ENCODE measurements at places on chromosomes 6 and 20.

DNA sequence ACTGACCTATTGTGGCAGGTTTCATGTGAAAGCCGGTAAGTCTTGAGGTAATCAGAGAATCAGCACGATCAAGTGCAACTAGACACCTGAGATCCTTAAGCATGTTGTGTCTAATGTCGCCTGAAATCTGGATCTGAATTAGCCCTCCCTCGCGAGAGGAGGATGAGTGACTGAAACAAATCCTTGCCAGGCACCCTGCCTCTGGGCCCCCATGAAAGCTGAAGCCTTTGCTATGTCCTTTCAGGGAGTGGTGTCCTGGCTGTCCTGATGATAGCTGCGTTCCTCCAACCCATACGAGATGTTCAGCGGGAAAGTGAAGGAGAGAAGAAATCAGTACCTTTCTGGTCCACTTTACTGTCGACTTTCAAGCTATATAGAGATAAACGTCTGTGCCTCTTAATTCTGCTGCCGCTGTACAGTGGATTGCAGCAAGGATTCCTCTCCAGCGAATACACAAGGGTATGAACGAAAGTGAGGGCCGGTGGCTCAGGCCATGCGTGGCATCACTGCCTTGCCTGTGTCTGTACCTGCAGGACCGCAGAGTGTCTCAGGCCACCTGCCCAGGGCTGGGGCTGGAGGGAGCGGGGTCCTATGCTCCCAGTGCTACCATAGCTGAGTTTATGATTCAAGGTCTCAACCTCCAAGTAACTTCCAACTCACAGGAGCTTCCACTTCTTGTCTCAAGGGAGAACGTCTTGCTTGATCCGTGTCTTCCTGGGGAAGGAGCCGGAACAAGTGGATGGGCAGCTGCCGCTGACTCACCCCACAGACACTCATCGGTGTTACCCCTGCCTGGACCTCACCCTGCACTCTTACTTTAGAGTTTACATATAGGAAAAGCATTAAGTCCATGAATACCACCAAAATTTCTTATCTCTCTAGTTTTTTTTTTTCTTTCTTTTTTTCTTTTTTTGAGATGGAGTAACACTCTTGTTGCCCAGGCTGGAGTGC, 12.8 kb downstream of the UNC93A start:
- no peak for DNase-seq

GRCh38 chr20:19347943-19348456, 135.6 kb downstream of the SLC24A3 start:
- DNase-seq = peak; percentile 0

- no peak for DNase-seq
Observed at GRCh38 chr6:98041921-98042320, 758.9 kb upstream of the MMS22L start.

DNA sequence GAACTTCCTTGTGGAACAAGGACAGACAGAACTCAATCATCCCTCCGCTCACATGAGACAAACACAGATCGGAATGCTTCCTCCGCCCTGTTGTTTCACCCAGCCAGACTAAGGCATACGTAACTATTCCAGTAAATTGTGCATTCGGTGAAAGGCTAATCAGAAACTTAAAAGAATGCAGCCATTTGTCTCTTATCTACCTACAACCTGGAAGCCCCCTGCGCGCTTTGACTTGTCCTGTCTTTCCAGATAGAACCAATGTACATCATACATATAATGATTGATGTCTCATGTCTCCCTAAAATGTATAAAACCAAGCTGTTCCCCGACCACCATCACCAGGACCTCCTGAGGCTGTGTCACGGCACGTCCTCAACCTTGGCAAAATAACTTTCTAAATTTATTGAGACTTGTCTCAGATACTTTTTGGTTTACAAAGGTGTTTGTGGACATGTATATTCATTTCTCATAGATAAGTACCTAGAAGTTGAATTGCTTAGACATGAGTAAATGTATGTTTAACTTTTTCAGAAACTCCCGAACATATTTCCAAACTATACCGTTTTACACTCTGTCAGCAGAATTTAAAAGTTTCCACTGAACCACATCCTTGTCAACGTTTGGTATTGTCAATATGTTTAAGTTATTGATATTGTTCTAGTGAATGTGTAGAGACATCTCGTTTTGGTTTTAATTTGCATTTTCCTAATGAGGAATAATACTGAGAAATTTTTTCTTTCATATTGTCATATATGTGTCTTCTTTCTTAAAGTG, 197.6 kb upstream of the THBS2 start:
- DNase-seq = no peak

DNA sequence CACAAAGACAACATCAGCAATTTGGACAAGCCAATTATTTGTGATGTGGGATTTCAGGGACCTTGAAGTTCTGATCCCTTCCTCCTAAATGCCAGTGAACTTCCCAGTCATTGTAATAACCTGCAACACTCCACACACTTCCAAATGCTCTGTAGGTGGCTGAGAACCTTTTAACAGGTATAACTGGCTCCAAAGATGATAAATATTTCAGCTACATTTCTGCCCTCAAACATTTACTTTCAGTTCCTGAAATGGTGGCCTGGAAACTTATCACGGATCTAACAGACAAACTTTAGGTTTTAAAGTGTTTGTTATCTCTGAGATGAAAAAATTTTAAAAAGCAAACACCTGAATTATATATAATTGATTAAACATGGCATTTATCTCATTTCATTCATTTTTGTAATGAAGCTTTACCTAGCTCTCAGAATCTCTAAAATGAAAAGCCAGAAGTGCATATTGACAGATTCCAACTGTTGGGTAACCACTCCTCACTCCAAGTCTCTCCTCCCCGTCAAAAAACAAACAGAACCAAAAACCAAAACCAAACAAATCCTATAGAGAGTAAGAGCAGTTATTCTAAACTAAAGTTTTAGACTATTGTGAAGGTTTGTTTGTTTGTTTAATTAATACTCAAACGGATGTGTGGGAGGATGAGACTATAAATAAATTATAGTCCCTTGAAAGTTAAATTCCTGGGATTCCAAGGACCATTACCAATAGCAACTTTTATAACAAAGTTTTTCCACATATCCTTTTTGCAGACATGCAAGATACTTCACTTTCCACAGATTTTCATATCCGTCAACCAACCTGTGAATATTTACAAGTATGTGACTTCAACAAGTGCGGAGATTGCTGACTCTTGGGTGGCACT, 12.4 kb upstream of the KIAA0408 start:
- DNase-seq = no peak

DNA sequence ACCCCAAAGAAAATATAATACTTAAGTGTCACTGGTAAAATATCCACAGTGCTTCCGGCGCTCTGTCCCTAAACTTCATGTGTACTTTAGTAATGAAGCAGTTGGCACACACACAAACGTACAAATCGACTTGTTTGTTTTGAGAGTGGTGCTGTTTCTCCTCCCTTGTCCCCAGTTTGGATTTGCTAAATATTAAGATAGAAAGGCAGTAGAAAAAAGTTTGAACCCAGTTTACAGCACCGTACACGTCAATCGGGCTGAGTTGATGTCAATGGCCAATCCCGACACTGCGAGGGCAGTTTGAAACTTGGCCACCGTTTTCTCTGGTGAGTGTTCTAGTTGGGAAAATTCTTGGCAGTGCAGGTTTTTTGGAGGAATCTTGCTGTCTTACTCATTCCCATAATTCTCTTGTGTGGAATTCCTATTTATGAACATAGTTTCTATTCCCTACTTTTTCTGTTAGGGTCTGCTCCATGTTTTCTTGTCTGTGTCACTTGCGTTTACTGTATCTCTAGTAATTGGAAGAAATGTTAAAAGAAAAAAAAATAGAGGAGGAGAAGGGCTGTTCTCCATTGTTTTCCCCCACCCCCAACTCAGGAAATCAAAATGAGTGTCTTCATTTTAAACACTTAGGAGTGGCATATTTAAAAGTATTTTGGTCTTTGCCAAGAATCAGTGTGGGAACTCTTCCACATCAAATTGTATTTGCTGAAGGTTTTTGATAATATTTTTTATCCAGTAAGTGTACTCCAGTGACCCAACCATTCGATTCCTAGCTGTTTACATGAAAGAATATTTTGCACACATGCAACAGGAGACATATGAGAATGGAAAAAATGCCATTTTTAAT, 72.3 kb downstream of the OR2B2 start:
- DNase-seq = peak; percentile 42

DNA sequence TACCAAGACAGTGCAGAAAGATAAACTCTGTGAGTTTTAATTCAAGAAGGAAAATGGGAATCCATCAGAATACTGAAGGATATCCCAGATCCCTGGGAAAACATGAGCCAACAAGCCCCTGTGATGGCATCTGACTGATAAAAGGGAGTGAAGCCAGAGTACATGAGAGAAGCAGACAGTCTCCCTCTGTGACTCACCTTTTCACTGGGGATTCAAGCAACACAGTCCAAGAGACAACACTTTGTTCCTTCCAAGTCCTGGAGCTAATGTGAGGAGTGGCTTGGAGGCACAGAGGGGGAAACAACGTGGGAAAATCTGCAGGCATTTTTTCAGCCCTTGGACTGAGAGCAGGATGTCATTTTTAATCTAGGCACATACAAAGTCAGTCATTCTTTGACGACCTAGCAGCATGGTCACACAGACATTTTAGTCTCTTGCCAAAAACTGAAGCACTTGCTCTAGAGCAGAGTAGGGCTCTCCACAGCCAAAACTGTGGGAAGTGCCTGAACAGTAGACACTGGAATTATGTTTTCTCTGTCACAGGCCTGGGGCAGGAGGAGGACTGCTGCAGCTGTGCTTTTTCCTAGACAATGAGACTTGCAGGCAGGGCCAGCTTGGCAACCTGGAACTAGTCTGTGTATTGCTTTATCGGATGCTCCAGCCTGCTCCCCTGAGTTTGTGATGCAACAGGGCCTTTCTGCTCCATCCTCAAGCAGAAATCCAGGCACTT, 465.0 kb upstream of the GJE1 start:
- no peak for DNase-seq

DNA sequence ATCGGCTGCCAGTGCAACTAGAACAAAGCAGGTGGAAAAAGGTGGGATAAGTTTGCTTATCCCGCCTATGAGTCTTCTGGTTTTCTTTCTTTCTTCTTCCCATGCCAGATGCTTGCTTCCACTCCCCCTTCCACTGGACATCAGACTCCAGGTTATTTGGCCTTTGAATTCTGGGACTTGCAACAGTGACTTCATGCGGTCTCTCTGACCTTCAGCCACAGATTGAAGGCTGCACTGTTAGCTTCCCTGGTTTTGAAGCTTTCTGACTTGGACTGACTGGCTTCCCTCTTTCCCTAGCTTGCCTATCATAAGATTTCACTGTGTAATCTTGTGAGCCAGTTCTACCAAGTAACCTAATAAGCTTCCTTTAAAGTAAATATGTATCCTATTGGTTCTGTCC, 878.4 kb upstream of the GJE1 start:
- no peak for DNase-seq

DNA sequence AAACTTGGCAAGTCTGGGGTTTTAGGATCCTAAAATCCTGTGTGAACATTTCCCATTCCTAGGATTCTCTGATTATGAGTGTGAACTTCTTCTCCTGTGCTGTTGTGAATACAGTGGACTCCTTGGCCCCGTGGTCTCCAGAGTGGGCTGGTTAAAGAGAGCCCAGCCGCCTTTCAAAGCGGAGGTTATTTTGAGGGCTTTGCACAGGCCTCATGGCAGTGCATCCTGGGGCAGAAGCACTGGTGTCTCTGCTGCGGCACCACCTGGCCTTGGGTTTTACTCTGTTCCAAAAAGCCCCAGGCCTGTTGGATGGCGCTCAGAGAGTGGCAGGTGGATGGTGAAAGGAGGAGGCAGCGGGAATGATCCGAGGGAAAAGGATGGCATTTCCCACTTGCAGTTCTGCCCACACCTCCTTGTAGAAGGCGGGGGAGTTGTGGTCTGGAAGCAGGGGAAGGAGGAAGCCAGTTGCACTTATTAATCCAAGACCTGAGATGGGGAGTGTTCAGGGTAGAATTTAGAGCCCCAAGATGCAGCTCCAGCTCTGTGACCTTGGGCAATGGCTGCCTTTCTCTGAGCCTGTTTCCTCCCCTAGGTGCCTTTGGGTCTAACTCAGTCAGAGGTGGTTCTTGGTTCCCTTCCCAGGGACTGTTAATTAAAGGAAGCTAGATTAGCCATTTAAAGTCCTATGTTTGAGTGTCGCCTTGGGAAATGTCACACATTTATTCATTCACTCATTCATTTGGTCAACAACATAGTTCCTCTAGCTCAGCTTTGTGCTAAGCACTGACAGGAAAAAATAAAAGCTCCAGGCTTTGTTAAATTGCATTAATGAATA, 22.4 kb downstream of the MMP24 start:
- DNase-seq = no peak

- no peak for DNase-seq
Observed at GRCh38 chr6:946546-946945, 253.6 kb upstream of the EXOC2 start.

DNA sequence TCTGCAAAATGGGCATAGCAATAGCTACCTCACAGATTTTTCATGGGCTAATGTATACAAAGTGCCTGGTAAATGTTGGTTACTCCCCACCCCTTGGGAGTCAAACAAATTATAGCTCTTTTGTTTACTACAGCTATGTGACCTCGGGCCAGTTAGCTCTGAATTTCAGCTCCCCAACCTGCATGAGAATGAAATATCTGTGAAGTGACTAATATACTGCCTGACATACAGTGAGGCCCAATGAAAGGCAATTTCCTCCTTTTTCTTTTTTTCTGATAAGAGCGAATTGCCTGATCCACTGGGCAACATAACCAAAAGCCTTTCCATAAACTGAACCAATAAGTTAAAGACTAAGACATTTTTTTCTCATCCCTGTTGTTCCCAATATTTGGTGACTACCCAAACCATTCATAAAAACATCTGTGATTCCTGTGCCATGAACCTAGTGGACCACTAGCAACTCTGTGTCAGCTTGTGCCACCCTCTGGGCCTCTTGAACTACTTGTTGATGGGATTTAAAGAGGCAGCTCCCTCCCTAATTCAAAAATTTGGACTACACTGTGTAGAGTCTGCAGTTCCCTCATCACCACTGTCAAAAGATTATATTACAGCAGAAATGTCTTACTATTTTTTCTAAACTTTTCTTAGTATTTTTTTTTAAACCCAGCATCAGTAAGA, 91.9 kb upstream of the TMEM30A start:
- DNase-seq = no peak

GRCh38 chr6:27406085-27406484, 17.5 kb downstream of the ZNF391 start:
- DNase-seq = no peak

- DNase-seq = no peak
Observed at GRCh38 chr20:58715801-58716475, 23.3 kb downstream of the NPEPL1 start.

DNA sequence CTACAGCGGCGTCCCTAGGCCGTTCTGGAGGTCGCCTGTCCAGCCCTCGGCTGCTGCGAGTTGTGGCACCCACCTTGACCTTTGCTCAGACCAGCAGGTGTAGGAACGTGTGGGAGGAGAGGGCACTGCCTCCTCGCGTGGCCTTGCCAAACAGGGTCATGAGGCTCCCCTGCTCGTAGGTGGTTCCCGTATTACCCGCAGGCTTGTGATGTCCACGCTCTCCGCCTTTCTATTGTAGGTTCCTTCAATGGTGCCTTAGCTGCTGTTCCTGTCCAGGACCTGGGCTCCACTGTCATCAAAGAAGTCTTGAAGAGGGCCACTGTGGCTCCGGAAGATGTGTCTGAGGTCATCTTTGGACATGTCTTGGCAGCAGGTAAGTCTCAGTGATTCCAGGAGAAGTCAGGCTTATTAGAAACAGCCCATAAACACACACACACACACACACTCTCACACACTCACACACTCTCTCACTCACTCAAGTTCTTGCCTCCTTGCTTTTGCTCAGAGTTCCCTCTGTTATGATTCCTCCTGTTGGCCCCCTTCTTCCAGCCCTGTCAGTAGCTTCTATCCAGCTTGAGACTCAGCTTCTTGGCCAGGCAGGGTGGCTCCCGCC, 942 bp downstream of the ACAT2 start:
- no peak for DNase-seq
